ENCODE measurements at places on chromosomes 3 and 15. TPM values are rescaled to one million over a fixed set of nuclear protein-coding genes. Genes with fewer than 3 reads are reported as not detected.
A peak's percentile ranks its signal among the peaks of the same experiment; 100 is the strongest.

EIF2A gene
- total RNA-seq: 165 TPM

PSTPIP1 gene
- 0.25 TPM for total RNA-seq

GNAI2 gene
- total RNA-seq: 560 TPM

IMPG2 gene
- total RNA-seq: 0.26 TPM

PFKFB4 gene
- 1.3 TPM for total RNA-seq

DNA sequence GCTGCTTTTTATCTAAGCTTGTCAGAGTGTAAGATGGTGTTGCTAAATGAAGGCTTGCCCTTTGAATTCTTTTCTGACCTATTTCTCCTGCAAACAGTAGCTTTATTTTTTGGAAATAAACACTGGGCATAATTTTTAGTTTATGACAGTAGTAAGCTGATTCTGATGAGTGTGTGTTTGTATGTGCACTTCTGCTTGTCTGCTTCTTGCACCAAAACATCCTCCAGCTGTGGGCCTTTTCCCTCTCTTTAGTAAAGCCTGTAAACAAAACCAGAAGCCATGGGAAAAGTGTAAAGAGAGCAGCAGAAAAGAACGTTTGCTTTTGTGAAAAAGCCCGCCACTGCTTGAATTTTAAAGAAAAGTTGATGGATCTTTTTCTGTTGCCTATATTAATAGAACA, 136.4 kb upstream of the IL12A start:
- DNase-seq: no peak

GRCh38 chr3:54647721-54648120, 280.1 kb downstream of the LRTM1 start:
- no peak for DNase-seq

- no peak for DNase-seq
Measured at GRCh38 chr3:182794455-182795388, 1.4 kb downstream of the ATP11B start.

DNA sequence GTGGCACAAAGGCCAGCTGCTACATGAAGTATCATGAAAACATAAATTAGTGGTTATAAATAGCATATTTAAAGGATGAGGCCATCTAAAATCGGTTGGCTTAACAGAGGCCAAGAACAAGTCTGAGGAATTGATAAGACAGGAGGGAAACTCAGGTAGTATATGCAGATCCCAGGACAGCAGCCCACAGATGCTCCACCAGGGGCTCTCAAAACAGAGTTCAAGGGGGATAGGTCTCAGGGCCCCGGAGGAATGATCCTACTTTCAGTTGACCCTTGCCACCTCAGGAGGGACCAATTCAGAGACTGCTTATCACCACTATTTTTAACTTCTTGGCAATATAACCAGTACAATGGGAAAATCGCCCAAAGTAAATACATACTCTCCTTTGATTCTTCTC, 56.8 kb downstream of the RORA start:
- DNase-seq: no peak

DNA sequence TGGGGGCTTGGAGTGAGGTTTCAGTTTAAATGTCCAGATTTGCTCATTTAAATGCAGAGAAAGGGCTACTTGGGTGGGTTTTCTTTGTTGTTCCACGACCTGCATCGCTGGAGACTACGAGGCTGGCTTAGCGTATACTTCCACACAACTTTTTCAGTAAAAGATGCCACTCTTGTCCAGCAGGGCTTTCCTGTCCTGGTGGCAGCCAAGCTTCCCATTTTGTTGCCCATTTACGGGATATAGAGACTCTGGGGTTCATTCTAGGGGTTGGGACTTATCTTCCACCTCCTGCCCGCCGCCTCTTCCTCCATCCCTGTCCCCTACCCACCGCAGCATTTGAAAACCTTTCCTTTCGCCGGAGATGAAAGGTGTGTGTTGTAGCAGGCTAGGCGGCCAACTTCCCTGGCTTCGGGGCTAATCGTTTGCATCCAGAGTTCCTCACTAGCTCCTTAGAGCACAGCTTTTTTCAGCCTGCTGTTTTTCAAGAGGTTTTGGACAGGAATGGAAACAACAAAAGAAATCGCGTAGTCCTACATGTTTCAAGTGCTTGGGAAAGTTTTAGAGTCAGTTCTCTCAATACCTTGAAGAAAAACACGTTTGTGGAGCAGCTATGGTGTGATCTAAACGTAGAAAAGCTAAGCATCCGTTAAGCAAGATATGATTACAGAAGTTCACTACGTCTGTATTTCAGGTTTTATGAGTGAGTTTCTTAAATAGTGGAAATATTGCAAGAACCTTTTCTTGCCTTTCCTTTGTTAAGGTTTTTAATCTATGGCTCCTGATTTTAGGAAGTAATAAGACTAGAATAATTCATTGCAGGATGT, 843 bp downstream of the CHRNA5 start:
- DNase-seq: peak; percentile 14
